Neural crest cell (in vitro differentiated cells): ENCODE measurements at places on chromosomes 3 and 15. TPM values are rescaled to one million over a fixed set of nuclear protein-coding genes. Genes with fewer than 3 reads are reported as not detected.

Gene ANKRD63
- not detected in 2 replicates for total RNA-seq

GRCh38 chr15:92124657-92125010 lies 269.0 kb upstream of the ST8SIA2 start:
- DNase-seq: no peak

DNA sequence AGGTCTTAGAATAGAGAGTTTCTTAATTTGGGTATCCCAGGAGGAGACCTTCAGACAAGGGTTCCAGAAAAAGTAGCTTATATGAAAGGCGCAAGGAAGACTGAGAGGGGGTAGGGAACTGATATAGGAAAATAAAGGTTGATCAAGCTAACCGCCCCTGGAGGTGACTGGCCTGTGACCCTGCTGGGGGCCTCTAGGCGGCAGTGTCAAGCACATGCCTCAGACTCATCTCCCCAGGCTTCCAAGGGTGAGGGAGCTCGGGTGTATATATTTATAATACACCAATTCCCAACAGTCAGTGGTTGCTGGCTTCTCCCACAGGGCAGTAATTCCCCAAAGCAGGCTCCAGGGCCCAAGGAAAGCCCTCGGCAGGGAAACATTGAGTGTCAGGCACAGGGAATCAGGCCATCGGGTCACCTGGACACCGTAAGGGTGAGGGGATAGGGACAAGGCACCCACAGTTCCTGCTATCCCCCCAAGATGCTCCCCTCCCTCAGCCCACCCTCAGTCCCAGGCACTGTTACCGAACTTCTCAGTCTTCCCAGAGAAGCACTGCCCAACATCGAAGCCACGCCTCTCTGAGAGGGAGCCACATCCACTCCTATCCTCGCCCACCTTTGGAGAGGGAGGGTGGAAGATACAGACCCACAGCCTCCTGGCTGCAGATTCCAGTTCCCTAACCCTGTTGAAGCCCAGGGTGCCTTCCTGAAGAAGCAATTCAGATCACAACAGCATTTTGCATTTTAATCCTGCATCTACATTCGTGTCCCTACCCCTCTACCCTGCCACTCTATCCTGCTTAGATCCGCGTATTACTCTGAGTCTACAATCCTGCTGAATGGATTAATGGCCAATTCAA lies 19.5 kb upstream of the CAV3 start:
- DNase-seq: no peak

GRCh38 chr3:160400702-160401150 lies 1.3 kb downstream of the SMC4 start:
- peak; percentile 17 for DNase-seq

GRCh38 chr3:16893618-16894200 lies 9.0 kb downstream of the PLCL2 start:
- no peak for DNase-seq

DNA sequence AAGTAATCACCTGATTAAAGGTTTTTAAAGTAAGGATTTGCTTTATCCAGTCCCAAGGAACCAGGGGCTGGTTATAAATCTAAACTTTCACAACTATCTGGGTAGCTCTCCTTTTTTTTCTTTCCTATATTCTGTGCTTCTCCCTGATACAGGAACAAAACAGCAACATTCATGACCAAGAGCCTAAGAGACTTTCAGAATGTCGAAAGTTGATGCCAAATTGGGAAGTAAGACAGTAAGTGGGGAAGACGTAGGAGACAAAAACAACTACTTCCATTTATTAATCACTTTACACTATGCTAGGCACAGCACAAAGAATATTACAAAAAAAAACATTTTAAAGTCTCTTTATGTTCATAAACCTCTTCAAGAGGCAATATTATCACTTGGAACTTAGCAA lies 211.6 kb downstream of the MAGI1 start:
- no peak for DNase-seq
